ENCODE measurements at places on chromosomes 7 and 10.

DNA sequence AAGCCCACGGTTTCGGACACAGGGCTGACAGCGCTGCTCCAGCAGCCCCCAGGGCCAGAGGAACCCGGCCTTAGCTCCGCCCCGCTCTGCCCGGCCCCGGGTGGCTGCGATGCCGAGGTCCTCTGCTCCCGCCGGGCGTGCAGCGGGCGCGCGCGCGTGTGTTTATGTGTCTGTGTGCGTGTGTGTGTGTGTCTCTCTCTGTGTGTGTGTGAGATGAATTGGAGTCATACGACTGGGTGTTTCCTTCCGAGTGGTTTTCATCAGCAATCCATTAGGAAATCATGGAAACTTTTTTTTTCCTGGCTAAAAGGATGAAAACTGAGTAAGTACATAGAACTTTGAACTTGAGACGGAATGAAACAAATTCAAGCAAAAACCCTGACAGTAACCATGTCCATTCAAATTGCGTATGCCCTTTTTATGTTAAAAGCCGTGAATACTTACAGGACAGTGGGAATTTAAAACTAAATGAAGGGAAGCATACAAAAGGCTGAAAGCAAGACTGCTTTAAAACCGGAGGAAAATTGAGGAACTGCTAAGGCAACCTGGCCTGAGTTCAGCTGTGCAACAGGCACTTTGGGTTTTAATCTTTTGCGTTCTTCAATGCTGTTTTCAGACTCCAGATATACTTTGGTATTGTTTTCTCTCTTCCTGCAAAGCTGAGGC, at the start of gene CPED1:
Gene CPED1 (plus strand): TSS at position 121 of the 666 bp plus-strand sequence. CDS start 911 bp downstream, outside the sequence.
- DNase-seq: no peak

- DNase-seq: no peak
These were observed 246.7 kb upstream of the CTBP2 start for GRCh38 chr10:125407000-125407502.

DNA sequence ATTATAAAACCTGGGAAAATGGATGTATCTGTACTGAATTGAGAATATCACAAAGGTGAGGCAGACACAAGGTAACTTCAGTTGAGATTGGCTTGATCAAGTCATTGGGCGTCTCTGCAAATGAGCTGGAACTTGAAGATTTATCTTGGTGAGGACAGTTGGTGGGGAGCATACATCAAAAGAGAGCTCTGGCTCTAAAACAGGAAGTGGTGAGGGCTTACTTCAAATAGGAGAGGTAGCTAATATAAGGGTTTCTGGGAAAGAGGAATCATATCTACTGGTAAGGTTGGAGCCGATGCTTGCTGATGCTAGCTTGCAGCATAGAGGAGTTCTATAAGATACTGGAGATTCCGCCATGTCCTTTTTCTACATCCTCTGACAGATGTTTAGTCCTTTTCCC, 39.9 kb upstream of the FGL2 start:
- DNase-seq: no peak

GRCh38 chr10:65570143-65571010, 1355.5 kb upstream of the LRRTM3 start:
- DNase-seq: no peak

GRCh38 chr10:121511943-121512342, 86.3 kb downstream of the FGFR2 start:
- no peak for DNase-seq

GRCh38 chr7:42972699-42973500, 40.7 kb downstream of the MRPL32 start:
- DNase-seq: no peak

All from CD4-positive, alpha-beta T cell (primary cell).